ENCODE measurements at places on chromosomes 1 and 21. TPM values are rescaled to one million over a fixed set of nuclear protein-coding genes. Genes with fewer than 3 reads are reported as not detected.

- DNase-seq, result no peak
Observed at GRCh38 chr1:108089477-108089876, 110.7 kb downstream of the SLC25A24 start.

DNA sequence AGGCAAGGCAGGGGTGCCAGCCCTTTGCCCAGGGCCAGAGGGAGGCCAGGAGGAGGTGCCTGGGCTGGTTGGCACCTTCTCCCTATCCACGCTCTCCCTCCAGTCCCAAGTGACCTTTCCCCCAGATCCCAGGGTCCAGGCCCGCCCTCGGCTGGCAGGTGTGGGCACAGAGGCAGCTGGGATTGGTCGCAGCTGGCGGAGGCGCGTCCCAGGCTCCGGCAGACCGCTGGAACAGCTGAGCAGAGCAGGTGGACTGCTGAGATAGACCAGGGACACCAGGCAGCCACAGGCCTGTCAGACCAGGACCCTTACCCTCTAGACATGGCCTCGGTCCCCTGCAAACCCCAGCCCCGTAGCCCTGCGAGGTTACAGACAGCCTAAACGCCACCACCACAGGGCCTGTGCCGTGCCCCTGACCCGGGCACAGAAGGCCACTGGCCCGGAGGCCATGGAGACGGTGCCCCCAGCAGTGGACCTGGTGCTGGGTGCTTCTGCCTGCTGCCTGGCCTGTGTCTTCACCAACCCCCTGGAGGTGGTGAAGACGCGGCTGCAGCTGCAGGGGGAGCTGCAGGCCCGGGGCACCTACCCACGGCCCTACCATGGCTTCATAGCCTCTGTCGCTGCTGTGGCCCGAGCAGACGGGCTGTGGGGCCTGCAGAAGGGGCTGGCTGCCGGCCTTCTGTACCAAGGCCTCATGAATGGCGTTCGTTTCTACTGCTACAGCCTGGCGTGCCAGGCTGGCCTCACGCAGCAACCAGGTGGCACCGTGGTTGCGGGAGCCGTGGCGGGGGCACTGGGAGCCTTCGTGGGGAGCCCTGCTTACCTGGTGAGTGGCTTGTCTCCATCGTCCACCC lies at the start of gene SLC25A34:
Gene SLC25A34, plus strand, starts transcription at position 221 of the 854 bp plus-strand sequence. Its CDS starts 228 bp downstream, at position 449.
- no peak for DNase-seq

- DNase-seq, result no peak
Observed at GRCh38 chr1:15304708-15305467, 57.9 kb downstream of the FHAD1 start.

DNA sequence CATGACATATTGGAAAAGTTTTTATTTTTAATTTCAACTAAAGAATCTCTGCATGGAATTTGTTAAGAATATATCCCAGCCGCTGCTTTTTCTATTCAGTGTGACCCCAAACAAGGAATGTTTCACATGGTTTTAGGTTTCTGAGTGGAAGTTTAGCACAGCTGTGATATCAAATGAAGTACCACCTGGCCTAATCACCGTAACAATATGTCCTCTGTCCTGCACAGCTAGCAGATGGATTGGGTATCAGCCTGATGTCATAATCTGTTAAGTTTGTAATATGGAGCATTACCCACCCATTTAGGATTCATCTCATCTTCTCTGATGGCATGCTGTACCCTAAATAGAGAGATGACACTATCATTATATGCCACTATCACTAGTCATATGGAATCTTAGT lies 963.7 kb upstream of the ADGRL2 start:
- no peak for DNase-seq

- DNase-seq, result no peak
Observed at GRCh38 chr1:62247391-62248168, 52.9 kb downstream of the L1TD1 start.

DNA sequence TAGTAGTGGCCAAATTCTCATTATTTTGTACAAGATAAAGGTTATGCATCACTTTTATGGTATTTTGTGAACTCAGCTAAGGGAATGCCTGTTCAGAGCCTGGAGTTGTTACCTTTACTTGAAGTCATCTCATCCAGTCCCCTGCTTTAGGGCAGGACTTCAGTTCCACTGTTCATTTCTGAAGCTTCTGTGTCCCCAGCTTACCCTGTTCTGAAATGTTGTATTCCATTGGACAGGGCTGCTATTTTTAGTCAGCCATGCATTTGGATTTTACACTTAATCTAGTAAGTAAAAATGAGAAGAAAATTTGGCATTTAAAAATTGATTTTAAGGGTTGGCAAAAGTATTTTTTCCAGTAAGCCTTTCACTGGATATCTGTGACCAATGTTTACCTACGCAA lies 11.6 kb upstream of the C4BPB start:
- DNase-seq, result no peak

DNA sequence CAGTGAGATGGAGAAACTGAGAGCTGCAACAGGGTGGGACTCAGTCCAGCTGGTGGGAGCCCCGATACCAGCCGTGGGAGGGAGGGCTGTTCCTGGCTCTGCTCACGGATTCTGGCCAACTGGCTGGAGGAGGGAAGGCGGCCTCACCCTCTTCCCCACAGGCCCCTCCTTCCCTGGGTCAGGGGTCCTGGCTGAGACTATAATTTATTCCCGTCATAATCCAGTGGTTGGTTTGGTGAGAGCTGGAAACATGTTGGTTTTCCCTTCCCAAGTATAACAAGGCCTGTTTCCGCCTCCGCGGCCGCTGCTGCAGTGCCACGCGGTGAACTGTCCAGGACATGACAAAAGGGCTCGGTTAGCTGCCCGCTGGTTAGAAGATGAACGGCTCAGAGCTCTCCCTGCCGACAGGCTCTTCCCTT lies 10.0 kb downstream of the PTPRF start:
- DNase-seq, result no peak

DNA sequence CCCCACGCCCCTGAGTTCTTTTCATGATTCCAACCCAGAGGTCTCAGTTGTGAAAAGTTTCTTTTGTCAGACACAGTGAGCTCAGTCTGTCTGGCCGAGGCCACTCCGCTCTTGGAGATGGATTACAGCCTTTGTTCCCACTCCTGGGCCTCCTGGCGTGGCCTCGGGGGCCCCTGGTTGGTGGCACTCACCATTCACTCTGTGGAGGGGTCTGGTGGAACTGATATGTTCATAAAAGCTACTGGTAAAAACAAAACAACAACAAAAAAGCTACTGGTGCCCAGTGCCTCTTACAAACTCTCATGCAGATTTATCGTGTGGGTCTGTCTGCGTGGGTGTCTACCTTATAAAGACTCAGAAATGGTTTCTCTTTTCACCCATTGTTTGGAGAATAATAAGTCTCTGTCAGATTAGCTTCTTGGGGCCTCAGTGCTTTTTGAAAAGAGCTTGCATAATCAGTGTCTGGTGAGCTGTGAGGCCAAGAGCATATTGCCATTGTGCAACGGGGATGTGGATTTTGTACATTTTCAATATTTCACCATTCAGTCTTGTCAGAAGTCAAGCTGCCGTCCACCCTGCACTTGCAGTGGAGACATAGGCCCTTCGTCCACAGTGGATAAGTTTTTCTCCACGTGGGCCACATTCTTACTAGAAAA lies 86.7 kb downstream of the GALNT2 start:
- no peak for DNase-seq

- peak; percentile 43 for DNase-seq
Observed at GRCh38 chr1:225479341-225479740, 51.5 kb upstream of the LBR start.

- DNase-seq, result no peak
Observed at GRCh38 chr1:174217248-174217647, 57.9 kb downstream of the RABGAP1L start.

- DNase-seq, result no peak
Observed at GRCh38 chr1:116538544-116538943, 32.3 kb downstream of the CD58 start.

- DNase-seq, result no peak
Observed at GRCh38 chr1:36669262-36669661, 186.5 kb upstream of the CSF3R start.

OR6Y1 gene
- total RNA-seq, result not detected

SAMD11 gene
- 33.9 TPM for total RNA-seq

DCDC2B gene
- total RNA-seq, result not detected

SAMD13 gene
- total RNA-seq, result not detected

PTBP2 gene
- 56.7 TPM for total RNA-seq

S100A7A gene
- not detected for total RNA-seq

CLEC20A gene
- not detected for total RNA-seq

All from vagina (tissue), 2 donors.